WTC11 (cell line): ENCODE measurements at places on chromosomes 5 and 9. TPM values are rescaled to one million over a fixed set of nuclear protein-coding genes. Genes with fewer than 3 reads are reported as not detected.
A peak's percentile ranks its signal among the peaks of the same experiment; 100 is the strongest.

Gene ALDH7A1
- 176 to 178 TPM (median 177 TPM) in 3 replicates for total RNA-seq

Gene STOML2
- 208 to 214 TPM (median 210 TPM) in 3 replicates for total RNA-seq

Gene TNC
- 3.3 to 4.5 TPM (median 3.6 TPM) in 3 replicates for total RNA-seq

Gene INSL4
- not detected in 3 replicates for total RNA-seq

Gene TLE1
- 93.2 to 97.7 TPM (median 93.9 TPM) in 3 replicates for total RNA-seq

Gene SNCAIP
- 9.2 to 10.0 TPM (median 9.7 TPM) in 3 replicates for total RNA-seq

Gene LCN15
- 0.52 to 1.0 TPM (median 0.96 TPM) in 3 replicates for total RNA-seq

Gene SPATA31D4
- not detected in 3 replicates for total RNA-seq

- H3K27me3 ChIP-seq: peaks cover 79% of the 10 kb centered on the region
- H3K4me3 ChIP-seq: no peak overlapping the region
- peaks cover 16% of the 10 kb centered on the region for H3K4me1 ChIP-seq
- DNase-seq: peak; percentile 2
- no peak overlapping the region; the same call in 1 of the 2 replicates for H3K27ac ChIP-seq
Observed at GRCh38 chr9:113634596-113635515, 171.3 kb downstream of the RGS3 start.

- no peak overlapping the region for H3K27ac ChIP-seq
- peaks cover 4% of the 10 kb centered on the region for H3K4me1 ChIP-seq
- no peaks in the 10 kb centered on the region for H3K36me3 ChIP-seq
- no peak for DNase-seq
Observed at GRCh38 chr5:108387758-108388157, 5.9 kb upstream of the FBXL17 start.

DNA sequence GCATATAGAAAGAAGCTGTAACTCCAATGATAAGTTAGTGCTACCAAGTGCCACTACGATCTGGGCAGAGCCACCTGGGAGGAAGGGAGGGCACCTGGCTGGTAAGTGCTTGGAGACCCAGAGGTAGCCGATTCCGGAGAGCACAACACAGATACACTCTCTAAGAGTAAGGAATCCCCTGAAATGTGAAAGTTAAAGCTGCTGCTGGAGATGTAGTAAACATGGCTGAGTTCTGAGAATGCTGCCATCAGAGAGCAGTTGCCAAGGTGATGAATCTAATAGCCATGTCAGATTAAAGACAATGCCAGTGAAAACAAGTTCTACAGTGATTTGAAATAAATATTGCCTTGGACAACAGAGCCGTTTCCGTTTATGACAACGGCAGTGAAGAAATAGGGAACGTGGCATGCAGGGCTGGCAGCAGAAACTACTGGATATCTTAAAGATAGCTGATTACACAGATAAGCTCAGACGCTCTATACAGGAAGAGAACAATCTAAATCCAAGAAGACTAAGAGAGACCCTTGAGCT, 561.2 kb upstream of the C9orf72 start:
- no peaks in the 10 kb centered on the region for H3K4me1 ChIP-seq
- no peaks in the 10 kb centered on the region for H3K36me3 ChIP-seq
- no peak overlapping the region for H3K27ac ChIP-seq
- no peak for DNase-seq
- H3K4me3 ChIP-seq: no peak overlapping the region
- H3K27me3 ChIP-seq: no peaks in the 10 kb centered on the region

GRCh38 chr9:14320271-14321181, 6.6 kb upstream of the NFIB start:
- peaks cover 63% of the 10 kb centered on the region for H3K4me1 ChIP-seq
- H3K27ac ChIP-seq: no peak overlapping the region
- DNase-seq: no peak

- no peaks in the 10 kb centered on the region for H3K4me1 ChIP-seq
- DNase-seq: no peak
- no peak overlapping the region for H3K27ac ChIP-seq
- H3K4me3 ChIP-seq: no peak overlapping the region
Observed at GRCh38 chr5:168734119-168734518, 155.0 kb upstream of the PANK3 start.

GRCh38 chr5:32710550-32711361, at the start of gene NPR3:
Gene NPR3 (plus strand): TSS chr5:32711321. CDS start chr5:32711777, 456 bp downstream.
- H3K36me3 ChIP-seq: no peaks in the 10 kb centered on the region
- no peak within 1 kb of the TSS for H3K27ac ChIP-seq
- H3K4me3 ChIP-seq: peak within 1 kb of the TSS; percentile 75
- H3K27me3 ChIP-seq: peaks cover 83% of the 10 kb centered on the region
- H3K4me1 ChIP-seq: peaks cover 44% of the 10 kb centered on the region
- DNase-seq: peak; percentile 53

DNA sequence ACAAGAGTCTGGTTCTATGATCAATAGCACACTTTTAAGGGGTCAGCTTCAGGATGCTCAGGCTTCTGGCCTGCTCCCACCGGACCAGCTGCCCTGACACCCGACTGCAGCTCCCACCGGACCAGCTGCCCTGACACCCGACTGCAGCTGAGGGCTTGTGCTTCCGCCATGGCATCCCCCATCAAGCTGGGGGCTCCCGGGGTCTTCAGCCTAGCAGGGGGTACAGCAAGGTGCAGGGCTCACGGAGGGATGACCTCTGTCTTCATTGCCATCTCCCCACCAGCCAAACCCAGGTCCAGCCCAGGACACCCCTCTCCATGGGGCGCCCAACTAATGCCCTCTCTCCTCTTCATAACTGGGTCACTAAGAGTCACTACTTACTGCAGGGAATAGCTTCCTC, 1.9 kb downstream of the FLT4 start:
- H3K4me1 ChIP-seq: peaks cover 9% of the 10 kb centered on the region
- H3K36me3 ChIP-seq: no peaks in the 10 kb centered on the region
- H3K27me3 ChIP-seq: peaks cover 47% of the 10 kb centered on the region
- no peak overlapping the region for H3K27ac ChIP-seq
- DNase-seq: no peak

DNA sequence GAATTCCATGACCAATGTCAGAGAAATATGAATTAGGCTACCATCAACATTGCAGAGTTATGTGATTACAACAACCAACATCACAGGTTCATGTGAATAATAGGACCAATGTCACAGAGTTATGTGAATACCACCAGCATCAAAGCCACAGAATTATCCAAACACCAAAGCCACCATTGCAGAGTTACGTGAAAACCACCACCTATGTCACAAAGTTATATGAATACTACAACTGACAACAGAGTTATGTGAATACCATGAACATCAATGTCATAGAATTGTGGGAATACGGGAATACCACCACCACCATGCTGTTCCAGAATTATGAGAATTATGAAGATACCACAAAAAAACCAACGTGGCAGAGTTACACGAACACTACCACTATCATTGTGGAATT, 64.8 kb downstream of the SHC3 start:
- H3K36me3 ChIP-seq: peaks cover 27% of the 10 kb centered on the region
- no peak overlapping the region for H3K27ac ChIP-seq
- peaks cover 13% of the 10 kb centered on the region for H3K4me1 ChIP-seq
- H3K4me3 ChIP-seq: no peak overlapping the region

- DNase-seq: no peak
- H3K4me3 ChIP-seq: no peak overlapping the region
- H3K27me3 ChIP-seq: no peaks in the 10 kb centered on the region
- peaks cover 9% of the 10 kb centered on the region for H3K4me1 ChIP-seq
- H3K27ac ChIP-seq: no peak overlapping the region
Observed at GRCh38 chr5:42518595-42519221, 95.5 kb downstream of the GHR start.

DNA sequence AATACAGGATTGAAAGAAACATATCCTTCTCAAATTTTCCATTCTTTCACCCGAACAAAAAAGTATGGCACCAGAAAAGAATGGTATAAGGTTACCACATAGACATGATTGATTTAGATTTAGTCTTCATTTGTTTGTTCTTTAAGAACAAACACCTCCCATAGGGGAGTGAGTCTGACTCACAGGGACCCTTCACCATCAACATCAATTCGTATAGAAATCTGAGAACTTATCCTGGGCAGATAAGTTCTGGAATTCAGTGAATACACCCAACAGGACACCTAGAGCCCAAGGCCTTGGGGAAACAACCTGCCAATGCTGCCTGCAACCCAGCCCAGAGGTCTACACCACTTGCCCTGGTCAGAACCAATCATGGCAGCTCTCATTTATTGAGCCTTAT, 46.2 kb downstream of the LHFPL2 start:
- H3K4me3 ChIP-seq: no peak overlapping the region
- no peaks in the 10 kb centered on the region for H3K27me3 ChIP-seq
- H3K27ac ChIP-seq: no peak overlapping the region; the same call in 1 of the 2 replicates
- peaks cover 40% of the 10 kb centered on the region for H3K4me1 ChIP-seq

GRCh38 chr5:58330781-58331180, 129.1 kb downstream of the PLK2 start:
- H3K4me1 ChIP-seq: peaks cover 2% of the 10 kb centered on the region; the same call in 1 of the 2 replicates
- no peaks in the 10 kb centered on the region for H3K27me3 ChIP-seq
- H3K27ac ChIP-seq: no peak overlapping the region

GRCh38 chr5:87109746-87110145, 157.9 kb upstream of the RASA1 start:
- H3K36me3 ChIP-seq: no peaks in the 10 kb centered on the region
- no peaks in the 10 kb centered on the region for H3K27me3 ChIP-seq
- no peak overlapping the region for H3K4me3 ChIP-seq
- H3K4me1 ChIP-seq: no peaks in the 10 kb centered on the region
- no peak overlapping the region for H3K27ac ChIP-seq
